ENCODE measurements at places on chromosomes 7 and 10.
A peak's percentile ranks its signal among the peaks of the same experiment; 100 is the strongest.

- no peak for DNase-seq
Measured at GRCh38 chr10:91049296-91049987, 128.6 kb upstream of the ANKRD1 start.

DNA sequence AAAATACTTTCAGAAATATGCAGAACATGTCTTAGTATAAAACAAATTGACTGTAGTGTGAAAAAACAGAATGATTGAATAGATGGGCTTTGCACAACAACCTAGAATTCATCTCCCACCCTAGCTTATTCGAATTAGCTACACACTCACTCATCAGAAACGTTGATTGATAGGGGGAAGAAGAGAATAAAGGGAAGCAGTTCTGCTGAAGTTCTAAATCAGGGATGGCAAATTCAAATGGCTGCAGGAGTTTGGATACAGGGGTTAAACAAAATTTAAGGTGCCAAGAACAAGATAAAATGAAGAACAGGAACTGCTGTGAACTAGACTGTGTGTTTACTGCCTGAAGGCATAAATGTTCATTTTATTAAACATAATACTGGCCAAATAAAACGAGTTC is 9.0 kb downstream of the CD36 start:
- no peak for DNase-seq

- DNase-seq, result no peak
Measured at GRCh38 chr10:99743841-99744240, 11.8 kb downstream of the CUTC start.

- DNase-seq, result no peak
Measured at GRCh38 chr7:46853451-46853850, 728.5 kb downstream of the TNS3 start.

DNA sequence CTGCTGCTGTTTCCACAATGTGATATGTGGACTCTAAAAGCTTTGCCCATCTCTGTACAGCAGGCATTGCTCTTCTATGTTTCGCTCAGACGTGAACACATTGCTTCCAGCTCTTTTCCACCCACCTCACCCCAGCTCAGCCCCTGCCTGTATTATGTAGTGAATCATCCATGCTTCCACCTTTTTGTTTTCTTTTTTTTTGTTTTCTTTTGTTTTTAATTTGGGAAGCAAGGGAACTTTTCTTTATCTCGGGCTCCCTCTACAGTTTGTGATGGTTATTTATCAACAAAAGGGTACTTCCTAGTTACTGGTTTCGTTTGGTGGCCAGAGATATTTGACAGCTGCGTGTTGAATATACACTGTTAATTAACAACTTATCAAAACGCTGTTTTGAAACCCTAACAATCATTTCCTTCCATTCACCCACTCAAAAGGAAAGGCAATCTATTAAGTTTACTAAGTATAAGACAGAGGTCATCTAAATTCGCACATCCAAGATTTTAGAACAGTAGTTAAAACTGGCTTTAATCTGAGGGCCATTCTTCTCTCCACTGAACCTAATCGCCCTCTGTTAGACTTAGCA is 127.9 kb upstream of the STK17A start:
- peak; percentile 72 for DNase-seq

- no peak for DNase-seq
Measured at GRCh38 chr10:52965938-52966401, 193.4 kb upstream of the MBL2 start.

DNA sequence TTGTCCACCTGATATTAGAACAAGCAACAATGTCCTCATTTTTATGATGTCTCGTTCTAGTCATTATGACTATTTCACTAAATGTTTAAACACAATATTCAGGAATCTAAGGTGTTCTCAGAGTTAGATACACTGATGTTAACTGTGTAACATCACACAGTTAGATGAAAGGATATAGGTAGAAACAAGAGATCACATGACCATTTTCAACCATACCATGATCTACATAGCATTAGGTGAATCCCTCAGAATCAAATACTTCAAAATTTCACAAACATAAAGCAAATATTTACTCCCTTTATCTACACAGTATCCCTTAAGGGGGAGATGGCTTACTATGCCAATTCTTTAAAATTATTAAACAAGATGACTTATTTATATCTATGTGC is 90.3 kb downstream of the ANK3 start:
- DNase-seq, result no peak

DNA sequence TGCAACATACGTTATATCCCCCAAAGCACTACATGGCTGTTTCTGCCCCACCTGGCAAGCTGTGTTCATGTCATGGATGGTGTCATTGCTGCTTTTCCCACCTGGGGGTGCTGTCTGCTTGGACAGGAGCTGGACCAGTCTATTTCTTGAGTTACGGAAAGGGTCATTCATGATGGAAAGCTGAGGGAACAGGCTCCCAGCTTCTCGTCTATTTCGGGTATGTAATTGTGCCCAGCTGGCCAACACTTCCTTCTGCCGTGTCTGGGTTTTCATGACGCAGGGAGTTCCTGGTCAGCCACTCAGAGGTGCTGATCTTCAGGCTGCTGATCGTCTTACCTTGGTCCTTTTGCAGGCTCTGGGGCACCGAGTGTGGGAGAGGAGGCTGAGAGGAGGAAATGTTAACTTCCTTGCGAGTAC is 8.6 kb downstream of the BTBD16 start:
- peak; percentile 52 for DNase-seq

DNA sequence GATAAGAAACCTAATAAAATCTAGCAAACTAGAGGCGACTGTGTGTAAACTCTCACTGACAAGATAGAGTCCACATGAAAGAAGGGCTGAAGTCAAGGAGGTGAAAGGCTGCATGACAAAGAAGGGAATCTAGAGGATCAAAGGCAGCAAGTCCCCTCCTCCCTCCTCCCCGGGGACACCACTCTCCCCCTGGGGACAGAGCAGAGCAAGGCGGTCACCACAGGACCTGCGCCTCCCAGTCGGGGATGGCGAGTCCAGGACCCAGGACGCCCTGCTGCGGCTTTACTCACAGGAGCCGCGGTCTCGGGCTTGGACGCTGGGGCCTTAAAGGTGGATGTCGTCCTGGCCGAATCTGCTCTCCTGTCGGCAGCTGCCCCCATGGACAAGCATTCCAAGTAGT is 22.4 kb downstream of the BRI3 start:
- no peak for DNase-seq

- no peak for DNase-seq
Measured at GRCh38 chr10:96283351-96283750, 12.0 kb upstream of the BLNK start.

- peak; percentile 39 for DNase-seq
Measured at GRCh38 chr7:155814316-155815276, 2.3 kb upstream of the SHH start.

- no peak for DNase-seq
Measured at GRCh38 chr7:75691793-75692543, 46.8 kb downstream of the HIP1 start.

- DNase-seq, result no peak
Measured at GRCh38 chr7:21029006-21029405, 242.3 kb upstream of the SP8 start.
